ENCODE measurements at places on chromosomes 13 and 19. TPM values are rescaled to one million over a fixed set of nuclear protein-coding genes. Genes with fewer than 3 reads are reported as not detected.

GRCh38 chr13:110684388-110685056, 21.4 kb downstream of the CARS2 start:
- H3K27me3 ChIP-seq: no peaks in the 10 kb centered on the region
- H3K36me3 ChIP-seq: peaks cover 87% of the 10 kb centered on the region
- DNase-seq: peak; percentile 30
- H3K4me1 ChIP-seq: no peaks in the 10 kb centered on the region
- no peak overlapping the region for H3K4me3 ChIP-seq

The SYNE4 gene
- under 0.01 TPM for total RNA-seq

DNA sequence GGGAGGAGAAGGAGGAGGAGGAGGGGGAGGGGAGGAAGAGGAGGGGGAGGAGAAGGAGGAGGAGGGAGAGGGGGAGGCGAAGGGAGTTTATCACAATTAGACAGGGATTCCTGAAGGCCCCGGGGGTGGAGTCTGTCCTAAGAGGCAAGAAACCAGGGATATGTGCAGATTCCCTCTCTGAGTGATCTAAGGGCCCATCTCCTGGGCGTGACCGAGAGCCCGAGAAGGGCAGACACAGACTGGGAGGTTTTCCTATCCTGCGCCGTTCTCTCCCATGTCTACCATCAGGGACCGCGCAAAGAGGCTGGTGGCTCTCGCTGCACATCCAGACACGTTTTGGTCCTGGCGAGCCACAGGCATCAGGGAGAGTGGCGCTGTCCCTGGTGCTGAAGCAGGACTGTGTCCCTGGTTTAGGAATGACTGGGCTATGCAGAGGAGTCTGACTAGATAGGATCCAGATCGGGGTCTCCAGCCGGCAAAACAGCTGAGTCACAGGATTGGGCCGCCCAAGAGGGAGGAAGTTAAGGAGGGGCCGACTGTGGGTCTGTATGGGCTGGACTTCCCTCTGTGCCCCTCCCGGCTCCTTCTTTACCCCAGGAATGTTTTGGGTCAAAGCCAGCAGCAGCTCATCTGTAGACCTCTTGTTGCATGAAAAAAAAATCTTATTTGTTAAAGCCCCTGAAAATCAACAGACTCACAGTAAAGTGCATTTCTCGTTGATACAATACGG, 17.9 kb upstream of the ZNF175 start:
- no peaks in the 10 kb centered on the region for H3K36me3 ChIP-seq
- H3K27me3 ChIP-seq: no peaks in the 10 kb centered on the region
- peak; percentile 82 for DNase-seq

- H3K27me3 ChIP-seq: no peaks in the 10 kb centered on the region
- H3K27ac ChIP-seq: no peak overlapping the region
- DNase-seq: no peak
- no peaks in the 10 kb centered on the region for H3K36me3 ChIP-seq
- H3K4me1 ChIP-seq: peaks cover 5% of the 10 kb centered on the region
These were observed 53.9 kb downstream of the FNDC3A start for GRCh38 chr13:49029570-49029969.

The ZNF813 gene
- 4.4 TPM for total RNA-seq

GRCh38 chr13:106117035-106117434, 418.4 kb downstream of the EFNB2 start:
- peaks cover 38% of the 10 kb centered on the region for H3K4me1 ChIP-seq
- H3K27ac ChIP-seq: no peak overlapping the region
- H3K36me3 ChIP-seq: no peaks in the 10 kb centered on the region
- H3K4me3 ChIP-seq: no peak overlapping the region
- no peaks in the 10 kb centered on the region for H3K27me3 ChIP-seq

DNA sequence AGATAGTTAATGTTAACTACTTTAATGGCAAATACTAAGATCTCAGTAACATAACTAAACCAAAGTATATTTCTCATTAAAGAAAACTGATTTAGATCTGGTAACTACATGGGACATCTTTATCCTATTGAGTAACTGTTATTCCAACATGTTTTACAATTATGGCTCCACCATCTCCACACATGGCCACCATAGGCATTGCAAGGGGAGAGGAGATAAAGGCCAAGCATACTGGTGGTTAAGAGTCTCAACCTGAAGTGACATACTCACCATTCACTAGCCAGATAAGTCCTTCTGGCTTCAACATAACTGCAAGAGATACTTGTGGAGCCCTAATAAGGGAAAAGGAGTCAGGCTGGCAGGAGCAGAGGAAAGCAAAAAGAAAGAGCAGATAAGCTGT, 1586.4 kb upstream of the SPRY2 start:
- H3K4me1 ChIP-seq: no peaks in the 10 kb centered on the region
- no peaks in the 10 kb centered on the region for H3K36me3 ChIP-seq
- no peak overlapping the region for H3K4me3 ChIP-seq
- no peak for DNase-seq
- H3K27ac ChIP-seq: no peak overlapping the region
- no peaks in the 10 kb centered on the region for H3K27me3 ChIP-seq

DNA sequence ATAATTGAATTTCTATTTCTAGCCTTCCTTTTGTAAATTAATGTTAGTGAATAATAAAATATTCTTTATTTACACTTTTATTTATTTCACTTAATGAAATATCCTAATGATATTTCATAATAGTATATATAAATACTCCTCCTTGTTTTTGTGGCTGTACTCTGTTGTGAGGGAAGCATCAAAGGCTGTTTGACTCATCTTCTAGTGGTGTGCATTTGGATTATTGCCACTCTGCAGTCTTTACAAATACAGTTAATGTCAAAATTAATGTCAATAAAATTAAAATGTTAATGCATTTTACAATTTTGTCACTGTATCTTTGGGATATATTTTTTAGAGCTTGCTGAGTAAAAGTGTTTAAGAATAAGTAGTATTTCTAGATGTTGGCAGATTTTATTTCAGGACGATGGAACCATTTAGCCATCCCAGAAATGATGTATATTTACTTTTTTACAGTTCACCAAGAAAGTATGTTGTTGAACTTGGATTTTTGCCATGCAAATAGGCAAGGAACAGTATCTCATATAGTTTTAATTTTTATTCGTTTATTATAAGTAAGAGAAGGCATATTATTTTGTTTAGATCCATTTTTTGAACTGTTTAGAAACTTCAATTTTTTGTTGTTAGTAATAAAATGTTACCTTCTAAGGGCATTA, 281.2 kb upstream of the SLITRK6 start:
- DNase-seq: no peak
- H3K36me3 ChIP-seq: no peaks in the 10 kb centered on the region
- H3K4me3 ChIP-seq: no peak overlapping the region
- no peak overlapping the region for H3K27ac ChIP-seq

GRCh38 chr13:100521851-100522617, 66.6 kb downstream of the GGACT start:
- no peak overlapping the region for H3K4me3 ChIP-seq
- DNase-seq: no peak
- H3K27ac ChIP-seq: no peak overlapping the region
- H3K4me1 ChIP-seq: no peaks in the 10 kb centered on the region
- no peaks in the 10 kb centered on the region for H3K27me3 ChIP-seq
- H3K36me3 ChIP-seq: no peaks in the 10 kb centered on the region
